ENCODE measurements at places on chromosomes 2 and 18.
A peak's percentile ranks its signal among the peaks of the same experiment; 100 is the strongest.

- DNase-seq, result no peak
Measured at GRCh38 chr2:216863946-216864345, 4.1 kb upstream of the TNP1 start.

DNA sequence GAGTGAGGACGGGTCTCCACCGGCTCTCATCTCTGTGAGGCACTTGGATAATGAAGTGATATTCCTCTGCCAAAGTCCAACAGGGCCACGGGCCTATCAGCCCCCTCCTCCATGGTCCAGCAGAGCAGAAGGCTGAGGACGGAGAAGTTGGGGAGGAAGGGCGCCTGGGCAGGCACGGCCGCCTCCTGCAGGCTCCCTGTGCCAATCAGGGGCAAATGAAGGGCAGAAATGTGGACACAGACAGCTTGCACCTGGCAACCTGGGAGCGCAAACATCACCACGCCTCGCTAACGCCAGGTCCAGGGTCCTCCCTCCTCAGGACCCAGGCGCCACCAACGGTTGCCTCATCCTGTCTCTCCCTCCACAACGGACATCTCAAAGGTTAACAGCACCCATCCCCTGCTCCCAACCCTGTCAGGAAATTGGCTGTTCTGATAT, 24.3 kb downstream of the SMAD7 start:
- DNase-seq, result no peak

- DNase-seq, result no peak
Measured at GRCh38 chr2:40093021-40093675, 314.1 kb upstream of the THUMPD2 start.

- peak; percentile 70 for DNase-seq
Measured at GRCh38 chr2:46848447-46848846, 67.2 kb downstream of the MCFD2 start.

DNA sequence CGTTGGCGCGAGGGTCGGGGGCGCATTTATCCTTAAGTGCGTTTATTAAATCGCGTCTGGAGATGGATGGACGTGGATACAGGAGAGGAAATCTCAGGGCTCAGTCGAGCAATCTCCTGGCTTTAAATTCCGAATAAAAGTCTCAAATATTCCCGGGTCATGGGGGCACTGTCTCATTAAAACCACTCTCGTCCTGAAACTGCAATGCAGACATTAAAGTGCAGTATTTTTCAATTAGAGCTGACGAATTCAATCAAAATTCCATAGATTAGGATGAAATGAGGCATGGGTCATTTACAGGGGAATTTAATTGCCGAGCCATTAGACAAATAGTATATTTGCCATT, 10.7 kb upstream of the GBX2 start:
- no peak for DNase-seq

DNA sequence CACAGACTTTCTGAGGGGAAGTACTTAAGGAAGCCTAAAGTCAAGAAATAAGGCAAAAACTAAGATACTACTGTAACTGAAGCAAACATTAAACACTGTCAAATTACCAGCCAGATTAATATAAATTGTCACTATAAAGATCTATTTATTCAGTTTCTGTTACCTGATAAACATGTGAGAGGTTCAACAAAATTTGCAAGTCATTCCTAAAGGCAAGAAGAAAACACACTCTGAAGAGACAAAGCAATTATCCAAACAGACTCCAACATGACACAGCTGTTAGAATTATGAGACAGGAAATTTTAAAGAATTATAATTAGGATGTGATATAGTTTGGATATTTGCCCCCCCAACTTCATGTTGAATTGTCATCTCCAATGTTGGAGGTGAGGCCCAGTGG, 140.4 kb upstream of the COL3A1 start:
- DNase-seq, result no peak

DNA sequence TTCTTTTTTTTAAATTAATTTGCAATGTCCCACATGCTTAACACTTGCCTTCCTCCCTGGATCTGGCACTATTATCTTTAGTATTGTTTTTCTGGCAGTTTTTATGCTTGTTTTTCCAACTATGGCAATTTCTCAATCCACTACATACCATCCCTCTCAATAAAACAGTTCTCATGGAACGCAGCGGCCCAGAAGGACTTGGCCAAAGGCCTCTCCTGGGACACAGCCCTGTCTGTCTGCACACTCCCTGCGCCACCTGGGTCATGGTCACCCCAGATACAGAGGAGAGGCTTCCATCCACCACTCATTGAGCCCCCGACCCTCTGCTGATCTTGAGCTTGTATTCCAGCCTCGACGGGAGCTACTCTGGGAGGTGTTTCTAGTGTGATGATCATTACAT, 91.2 kb downstream of the TWIST2 start:
- DNase-seq, result peak; percentile 85

DNA sequence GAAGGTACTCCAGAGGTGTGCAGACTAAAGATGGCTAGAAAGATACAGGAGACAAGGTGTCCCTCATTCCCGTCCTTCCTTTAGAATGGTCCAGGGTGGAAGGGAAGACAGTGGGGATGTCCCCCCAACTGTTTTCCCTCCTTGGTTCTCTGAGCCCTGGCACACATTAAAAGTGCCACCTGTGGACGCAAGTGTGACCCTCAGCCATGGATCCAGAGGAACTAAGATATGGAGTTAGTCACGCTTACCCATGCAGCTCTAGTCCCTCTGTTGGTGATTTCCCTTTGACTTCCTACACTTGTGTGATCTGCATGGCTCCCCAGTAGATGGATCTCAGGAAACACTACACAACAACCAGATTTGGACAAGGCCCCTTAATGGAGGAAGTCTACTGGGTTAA, 113.1 kb upstream of the SRD5A2 start:
- no peak for DNase-seq

DNA sequence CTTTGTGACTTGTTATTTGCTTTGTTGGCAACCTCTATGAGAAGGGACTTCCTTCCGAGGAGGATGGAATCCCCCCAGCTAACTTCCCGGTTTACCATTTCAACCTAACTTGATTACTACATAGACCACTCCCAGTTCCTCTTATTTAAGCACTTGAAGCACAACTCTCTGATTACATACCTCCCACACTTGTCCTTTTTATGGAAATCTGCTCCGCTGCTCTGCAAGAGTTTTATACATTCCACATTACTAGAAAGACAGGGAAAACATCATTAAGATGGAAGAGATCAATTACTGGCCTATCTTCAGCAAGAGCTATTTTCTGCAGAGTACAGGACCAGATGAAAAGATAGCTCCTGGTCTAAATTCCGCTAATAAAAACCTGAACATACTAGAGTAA, 160.0 kb upstream of the PGAP1 start:
- no peak for DNase-seq

DNA sequence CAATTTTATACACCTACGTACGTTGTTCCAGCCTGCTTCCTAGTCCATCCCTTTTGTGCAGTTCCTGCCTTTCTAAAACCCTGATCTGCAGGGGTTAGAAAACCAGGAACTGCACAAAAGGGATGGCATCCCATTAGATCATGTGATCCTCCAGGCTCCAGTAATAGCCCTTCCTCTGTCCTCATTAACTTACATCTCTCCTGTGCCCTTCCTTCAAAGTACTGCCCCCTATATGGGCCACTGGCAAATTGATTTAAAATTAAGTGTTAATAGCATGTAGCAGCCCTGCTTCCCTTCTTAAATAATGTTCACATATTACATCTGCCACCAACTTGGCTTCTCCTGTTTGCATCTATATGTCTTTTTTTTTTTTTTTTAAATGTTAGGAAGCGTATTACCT, 61.3 kb upstream of the NXPH2 start:
- DNase-seq, result no peak
